ENCODE measurements at places on chromosomes 1 and 21. TPM values are rescaled to one million over a fixed set of nuclear protein-coding genes. Genes with fewer than 3 reads are reported as not detected.

Gene IL6R
- 41.2 TPM for total RNA-seq

- ATAC-seq = peak; percentile 23
Measured at GRCh38 chr1:195697130-195697529, 911.1 kb downstream of the KCNT2 start.

- ATAC-seq = no peak
Measured at GRCh38 chr1:170765712-170766330, 101.9 kb downstream of the PRRX1 start.

Gene TTC4
- total RNA-seq = 26.4 TPM

DNA sequence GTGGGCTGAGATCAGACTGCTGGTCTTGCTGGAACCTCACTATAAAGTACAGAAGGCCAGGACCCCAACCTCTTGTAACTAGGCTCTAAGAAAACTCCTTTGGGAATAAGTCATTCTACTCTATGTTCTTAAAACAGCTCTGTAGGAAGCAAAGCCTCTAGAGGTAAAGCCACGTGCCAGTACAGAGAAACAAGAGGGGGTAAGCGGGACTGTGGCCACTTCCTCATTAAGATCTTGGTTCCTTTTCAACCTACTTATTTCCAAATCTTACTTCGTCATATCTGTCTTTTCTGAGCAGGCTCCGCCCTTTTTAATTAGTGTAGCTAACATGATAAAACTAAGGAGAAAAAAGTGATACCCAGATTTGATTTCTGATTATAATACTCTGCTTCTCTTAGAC, 3.8 kb downstream of the NCSTN start:
- no peak for ATAC-seq

Gene PLEKHG5
- 3.8 TPM for total RNA-seq

DNA sequence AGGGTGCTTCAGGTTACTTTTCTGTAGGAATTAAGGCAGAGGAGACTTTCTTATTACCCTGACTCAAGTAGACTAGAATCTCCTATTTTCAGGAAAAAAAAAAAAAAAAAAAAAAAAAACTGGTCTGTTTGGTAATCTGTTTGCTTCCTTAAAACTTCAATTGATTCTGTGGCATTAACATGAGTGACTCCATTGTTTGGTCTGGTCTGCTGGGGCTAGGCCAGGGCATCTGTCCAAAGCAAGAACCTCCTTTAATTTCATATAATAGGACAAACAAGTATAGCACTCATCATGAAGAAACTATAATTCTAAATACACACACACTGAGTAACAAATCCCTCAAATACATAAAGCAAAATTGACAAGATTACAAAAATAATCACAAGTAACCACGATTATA, 32.9 kb upstream of the LRRC7 start:
- no peak for ATAC-seq
